Pulmonary artery endothelial cell (primary cell): ENCODE measurements at places on chromosomes 6 and 20. TPM values are rescaled to one million over a fixed set of nuclear protein-coding genes. Genes with fewer than 3 reads are reported as not detected.

FAM229B gene
- total RNA-seq: 9.4 and 14.4 TPM in 2 replicates

SLC32A1 gene
- total RNA-seq: not detected in 2 replicates

TNFRSF21 gene
- total RNA-seq: 13.4 and 24.0 TPM in 2 replicates

SKIC2 gene
- total RNA-seq: 42.9 and 49.6 TPM in 2 replicates

CASP8AP2 gene
- 12.8 and 16.3 TPM in 2 replicates for total RNA-seq

AARS2 gene
- total RNA-seq: 17.3 and 27.0 TPM in 2 replicates

KCNK16 gene
- not detected in 2 replicates for total RNA-seq

GRCh38 chr20:57702091-57702490, 7.7 kb downstream of the PMEPA1 start:
- DNase-seq: no peak

GRCh38 chr20:51531141-51531710, 11.3 kb downstream of the NFATC2 start:
- DNase-seq: no peak

DNA sequence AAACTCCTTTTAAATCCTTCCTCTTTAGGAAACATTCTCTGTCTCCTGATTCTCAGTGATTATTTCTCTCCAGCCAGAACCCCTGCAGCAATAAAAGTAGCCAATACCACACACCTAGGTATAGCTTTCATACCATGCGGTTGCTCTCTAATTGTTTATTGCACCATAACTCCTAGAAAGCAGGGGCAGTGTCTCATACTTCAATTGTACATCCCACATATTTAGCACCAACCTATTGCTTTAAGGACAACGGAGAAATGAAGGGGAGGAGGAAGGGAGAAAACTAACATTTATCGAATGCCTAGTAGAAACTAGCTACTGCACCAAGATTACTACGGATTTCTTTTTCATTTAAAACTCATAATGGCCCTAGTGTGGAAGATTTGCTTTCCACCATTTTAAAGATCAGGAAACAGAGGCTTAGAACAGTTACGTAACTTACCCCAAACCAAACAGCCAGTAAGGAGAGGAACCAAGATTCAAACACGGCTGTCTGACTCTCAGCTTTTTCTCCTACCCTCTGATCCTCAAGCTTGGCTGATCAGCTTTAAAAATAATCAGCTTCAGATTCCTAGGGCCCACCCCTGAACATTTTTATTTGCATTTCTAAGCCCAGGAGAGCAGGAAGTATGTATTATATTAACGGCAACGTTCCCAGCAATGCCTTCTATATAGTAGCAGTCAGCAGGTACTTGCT, 43.4 kb upstream of the ATXN1 start:
- DNase-seq: no peak

GRCh38 chr6:117494283-117494682, 11.8 kb downstream of the DCBLD1 start:
- peak; percentile 64 for DNase-seq

- DNase-seq: no peak
Observed at GRCh38 chr6:21593927-21594415, 420 bp downstream of the SOX4 start.

DNA sequence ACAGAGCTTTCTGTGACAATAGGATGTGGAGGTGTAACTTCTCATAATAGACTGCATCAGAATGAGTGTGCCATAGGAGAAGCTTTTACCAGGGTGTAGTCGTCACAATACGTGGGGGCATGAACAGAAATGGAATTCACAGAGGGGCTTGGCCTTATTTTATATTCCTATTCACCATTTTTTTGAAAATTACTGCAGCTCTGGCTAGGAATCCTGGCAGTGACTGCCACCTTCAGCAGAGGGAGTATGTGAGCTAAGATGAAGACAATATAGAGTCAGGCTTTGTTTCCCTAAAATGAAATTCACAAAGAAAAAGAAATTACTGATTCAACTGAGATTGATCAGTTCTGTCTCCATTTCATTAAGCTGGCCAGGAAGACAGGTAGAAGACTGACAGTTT, 13.9 kb downstream of the TOMM6 start:
- no peak for DNase-seq

- no peak for DNase-seq
Observed at GRCh38 chr20:61531553-61532345, 279.7 kb downstream of the CDH4 start.

- no peak for DNase-seq
Observed at GRCh38 chr6:136890986-136891385, 31.1 kb upstream of the SLC35D3 start.

DNA sequence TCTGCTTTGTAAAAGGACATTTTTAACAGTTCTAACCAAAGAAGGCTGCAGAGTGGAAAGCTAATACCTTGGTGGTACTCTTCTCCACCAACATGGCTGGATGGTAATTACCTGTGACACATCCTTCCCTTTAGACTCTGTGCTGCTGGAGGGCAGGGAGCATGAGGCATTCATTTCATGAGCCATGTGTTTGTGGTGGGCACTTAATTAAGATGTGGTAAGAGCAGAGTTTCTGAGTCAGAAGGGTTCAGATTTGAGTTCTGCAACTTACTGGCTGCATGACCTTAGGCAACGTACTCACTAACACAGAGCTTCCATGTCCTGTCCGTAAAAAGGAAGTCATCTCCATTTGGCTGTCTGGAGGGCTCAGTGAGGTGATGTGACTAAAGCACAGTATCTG, 9.1 kb upstream of the ZNF133 start:
- no peak for DNase-seq

DNA sequence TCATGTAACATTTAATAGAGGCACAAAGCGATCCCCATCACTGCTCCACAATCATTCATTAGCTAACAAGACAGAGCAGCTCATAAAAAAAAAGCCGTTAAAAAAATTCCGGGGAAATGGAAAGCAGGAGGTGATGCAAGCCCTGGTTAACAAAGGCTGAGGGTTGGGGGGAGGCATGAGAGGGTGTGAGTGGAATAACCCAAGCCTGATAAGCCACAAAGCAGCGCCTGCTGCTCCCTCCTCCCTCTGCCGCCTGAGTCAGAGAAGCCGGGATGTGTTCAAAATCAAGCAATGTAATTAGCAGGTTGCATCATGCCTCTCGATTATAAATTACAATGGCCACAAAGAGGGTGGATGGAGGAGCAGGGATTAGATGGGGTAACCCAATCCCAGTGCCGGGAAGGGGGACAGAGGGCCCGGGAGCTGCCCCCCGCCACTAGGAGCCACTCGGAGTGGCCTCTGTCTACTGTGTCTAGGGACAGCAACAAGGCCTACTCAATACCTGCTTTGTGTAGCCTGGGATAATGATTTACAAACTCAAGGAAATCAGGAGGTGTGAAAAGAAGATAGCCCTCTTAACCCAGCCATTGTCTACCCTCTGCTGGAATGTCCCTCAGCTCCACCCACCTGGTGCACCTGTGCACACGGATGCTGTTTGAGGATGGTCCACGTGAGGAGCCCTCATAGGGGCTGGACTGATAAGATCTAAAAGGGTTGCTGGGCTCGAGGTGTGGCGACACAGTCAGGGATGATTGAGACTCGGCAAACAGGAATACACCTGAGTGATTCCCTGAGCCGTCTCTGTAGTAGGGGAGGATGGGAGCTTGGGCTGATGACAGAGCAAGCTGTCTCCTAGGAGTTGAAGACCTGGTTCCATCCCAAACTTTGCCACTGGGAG, 156.9 kb downstream of the VEGFA start:
- DNase-seq: peak; percentile 24

DNA sequence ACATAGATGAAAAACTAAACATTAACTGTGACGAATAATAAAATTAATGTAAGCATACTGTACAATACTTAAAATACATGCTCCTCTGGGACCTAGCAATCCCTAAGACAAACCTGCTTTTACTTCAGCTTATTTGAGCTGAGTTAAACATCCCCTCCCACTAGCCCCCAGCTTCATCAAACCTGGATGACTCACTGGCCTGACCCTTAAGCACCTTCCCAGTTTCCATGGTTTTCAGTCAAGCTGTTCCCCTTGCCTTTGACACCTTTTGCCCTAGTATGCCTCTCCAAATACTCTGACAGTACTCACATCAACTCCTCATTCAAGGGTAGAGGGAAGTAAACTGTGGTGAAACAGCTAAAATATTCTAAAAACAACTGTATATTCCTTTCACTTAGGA, 4.2 kb downstream of the ELOVL4 start:
- DNase-seq: no peak

DNA sequence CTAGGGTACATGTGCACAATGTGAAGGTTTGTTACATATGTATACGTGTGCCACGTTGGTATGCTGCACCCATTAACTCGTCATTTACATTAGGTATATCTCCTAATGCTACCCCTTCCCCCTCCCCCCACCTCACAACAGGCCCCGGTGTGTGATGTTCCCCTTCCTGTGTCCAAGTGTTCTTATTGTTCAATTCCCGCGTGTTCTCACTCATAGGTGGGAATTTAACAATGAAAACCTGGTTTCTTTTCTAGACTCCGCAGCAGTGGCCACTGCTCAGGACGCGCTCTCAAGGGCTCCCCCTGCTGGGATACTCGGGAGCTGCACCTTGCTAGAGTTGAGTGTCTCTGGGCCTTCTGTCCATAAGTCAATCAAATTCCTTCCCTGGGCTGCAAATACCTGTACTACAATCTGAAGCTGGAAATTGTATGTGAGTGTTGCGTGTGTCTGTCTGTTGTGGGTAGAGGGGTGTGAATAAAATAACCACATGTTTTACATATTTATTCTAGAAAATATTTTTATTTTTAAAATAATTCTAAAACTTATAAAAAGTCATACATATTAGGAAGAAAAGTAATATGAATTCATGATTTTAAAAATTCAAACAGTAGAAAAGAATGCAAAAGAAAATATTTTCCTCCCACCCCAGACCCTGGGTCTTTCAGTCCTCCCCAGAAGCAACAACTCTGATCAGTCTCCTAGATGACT, 8.2 kb upstream of the CEP250 start:
- peak; percentile 32 for DNase-seq

- DNase-seq: no peak
Observed at GRCh38 chr6:14597090-14597489, 479.5 kb downstream of the CD83 start.

DNA sequence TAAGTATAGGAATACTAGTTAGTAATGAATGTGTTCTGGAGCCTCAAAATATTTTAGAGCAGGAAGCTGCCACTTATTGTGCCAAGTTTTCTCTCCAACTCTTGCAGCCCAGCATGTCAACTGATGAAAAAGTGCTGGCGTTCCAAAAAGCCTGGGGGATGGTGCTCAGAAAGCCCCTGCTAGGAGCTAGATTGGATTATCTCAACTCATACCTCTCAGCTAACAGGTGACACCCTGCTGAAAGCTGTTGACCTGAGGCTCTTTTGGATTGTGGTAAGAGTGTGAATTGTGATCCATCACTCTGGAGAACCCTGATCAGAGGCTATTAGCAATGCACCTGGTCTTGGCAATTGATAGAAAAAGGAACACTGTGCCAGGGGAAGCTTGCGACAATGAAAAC, 580.4 kb downstream of the EYS start:
- no peak for DNase-seq

DNA sequence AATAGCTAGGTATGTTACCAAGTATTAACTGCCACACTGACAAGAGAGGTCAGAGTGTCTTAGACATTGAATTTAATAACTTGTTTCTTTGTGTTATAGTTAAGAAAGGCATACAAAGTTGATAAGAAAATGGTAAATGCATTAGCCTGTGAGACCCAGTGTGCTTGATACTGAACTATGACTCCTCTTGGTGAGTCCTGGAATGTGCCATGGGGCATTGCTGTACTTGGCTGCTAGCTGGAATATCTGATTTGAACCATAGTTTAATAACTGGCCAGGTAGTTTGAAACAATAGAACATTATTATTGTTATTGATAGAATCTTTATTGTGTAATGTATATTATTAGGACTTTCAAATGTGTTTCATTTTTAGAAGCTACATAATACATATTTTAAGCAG, 70.0 kb downstream of the ZFAND3 start:
- DNase-seq: no peak

GRCh38 chr6:165776691-165777090, 113.7 kb upstream of the PDE10A start:
- DNase-seq: no peak

- DNase-seq: peak; percentile 35
Observed at GRCh38 chr20:9609887-9610502, 95.6 kb downstream of the LAMP5 start.

- no peak for DNase-seq
Observed at GRCh38 chr6:71198908-71199307, 89.7 kb upstream of the OGFRL1 start.

DNA sequence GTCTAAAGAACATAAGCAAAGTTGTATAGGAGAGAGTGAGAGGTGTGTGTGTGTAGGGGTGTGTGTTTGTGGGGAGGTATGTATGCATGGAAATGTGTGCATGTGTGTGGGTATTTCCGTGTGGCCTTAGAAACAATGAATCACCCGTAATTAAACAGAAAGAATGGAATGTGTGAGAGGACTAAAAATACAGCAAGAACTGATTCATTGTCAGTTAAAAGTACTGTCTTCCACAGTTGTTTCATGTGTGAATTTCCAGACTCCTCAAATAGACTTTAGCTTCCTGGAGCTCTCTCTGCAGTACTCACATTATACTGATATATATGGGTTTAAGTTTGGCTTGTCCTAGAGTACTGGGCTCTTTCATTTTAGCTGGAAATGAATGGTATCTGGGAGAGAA, 145.7 kb downstream of the RIMS1 start:
- DNase-seq: no peak

DNA sequence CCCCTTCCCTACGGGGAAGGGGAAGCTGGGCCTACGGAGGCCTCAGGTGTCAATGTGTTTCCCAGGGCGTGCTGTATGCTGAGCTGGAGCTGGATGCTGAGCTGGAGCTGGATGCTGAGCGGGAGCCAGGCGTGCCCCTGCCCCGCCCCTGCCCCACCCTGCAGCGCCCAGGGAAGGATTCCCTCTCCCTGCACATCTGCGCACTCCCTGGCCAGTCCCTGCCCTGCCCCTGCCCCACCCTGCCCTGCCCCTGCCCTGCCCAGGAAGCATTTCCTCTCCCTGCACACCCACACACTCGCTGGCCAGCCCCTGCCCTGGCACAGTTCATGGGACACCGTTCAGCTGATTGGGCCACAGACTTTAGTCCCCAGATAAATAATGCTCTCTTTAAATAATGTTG, 196.8 kb downstream of the SMOC2 start:
- no peak for DNase-seq

DNA sequence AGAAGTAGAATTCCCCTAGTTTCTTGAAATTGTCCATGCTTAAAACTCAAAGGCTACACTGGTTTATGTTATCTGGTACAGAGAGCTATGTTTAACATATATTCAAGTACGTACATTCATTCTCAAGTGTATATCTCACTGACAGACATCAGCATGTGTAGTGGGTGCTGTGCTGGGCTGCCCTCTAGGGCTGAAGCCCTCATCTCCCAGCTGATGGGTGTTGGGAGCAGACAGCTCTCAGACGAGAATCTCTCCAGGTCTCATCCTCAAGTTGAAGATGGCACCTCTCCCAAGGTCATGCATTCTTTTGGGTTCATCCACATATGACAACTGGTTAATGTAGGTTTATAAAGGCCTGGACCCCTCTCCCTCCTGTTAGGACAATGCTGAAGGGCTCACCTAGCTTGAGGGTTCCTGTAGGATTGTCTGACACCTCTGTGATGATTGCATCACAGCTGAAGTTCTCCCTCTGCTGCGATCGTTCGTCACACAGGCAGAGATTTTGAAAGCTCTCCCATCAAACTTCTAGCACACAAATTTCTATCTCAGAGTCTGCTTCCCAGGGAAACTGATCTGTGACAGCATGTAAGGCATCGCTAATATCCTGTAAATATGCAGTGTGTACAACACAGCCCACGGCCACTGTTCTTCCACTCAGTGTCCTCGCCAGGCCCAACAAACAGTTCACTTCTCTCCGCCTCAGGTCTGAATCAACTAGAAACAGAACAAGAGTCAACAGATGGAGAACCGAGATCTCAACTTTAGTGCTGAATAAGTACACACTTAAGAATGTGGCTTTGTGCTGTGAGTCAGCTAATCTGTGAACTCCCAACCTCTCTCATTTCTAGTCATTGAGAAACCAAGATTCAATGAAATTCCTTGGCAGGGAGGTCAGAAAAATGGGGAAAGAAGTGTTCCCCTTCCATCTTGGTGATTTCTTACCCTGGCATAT, 43.2 kb downstream of the PREP start:
- peak; percentile 19 for DNase-seq
